ENCODE measurements at places on chromosomes 13 and 19. TPM values are rescaled to one million over a fixed set of nuclear protein-coding genes. Genes with fewer than 3 reads are reported as not detected.

- no peak for DNase-seq
These were observed 1236.8 kb upstream of the SPRY2 start for GRCh38 chr13:81577601-81578195.

GRCh38 chr19:49741210-49741844 lies 21.8 kb downstream of the TSKS start:
- no peak for DNase-seq

DNA sequence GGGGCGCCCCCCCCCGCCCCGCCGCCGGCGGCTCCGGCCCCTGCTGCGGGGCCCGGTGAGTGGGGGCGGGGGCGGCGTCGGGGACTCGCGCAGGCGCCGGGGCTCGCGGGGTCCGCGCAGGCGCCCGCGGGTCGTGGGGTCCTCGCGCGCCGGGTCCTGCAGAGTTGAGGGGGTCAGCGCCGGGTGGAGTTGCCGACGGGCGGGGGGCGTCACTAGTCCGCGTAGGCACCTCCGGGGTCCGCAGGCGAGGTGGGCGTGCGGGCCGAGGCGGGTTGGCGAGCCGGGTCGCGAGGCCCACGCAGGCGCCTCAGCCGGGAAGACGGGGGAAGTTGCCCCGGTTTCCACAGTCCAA lies 365 bp downstream of the PPP6R1 start:
- DNase-seq = no peak

DNA sequence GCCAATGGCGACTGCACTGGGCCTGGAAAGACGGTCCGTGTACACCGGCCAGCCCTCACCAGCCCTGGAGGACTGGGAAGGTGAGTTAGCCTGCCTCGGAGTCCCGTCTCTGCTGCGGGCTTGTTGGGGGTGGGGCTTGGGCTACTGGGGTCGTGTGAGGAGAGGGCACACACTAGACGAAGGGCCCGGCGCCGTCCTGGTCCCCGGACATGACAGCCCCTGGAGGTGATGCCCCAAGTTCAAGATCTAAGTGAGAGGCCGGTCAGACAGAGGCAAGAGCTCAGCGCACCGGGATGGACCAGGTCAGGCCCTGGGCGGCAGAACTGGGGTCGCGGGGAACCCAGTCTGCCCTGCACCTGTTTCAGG lies 1.6 kb downstream of the CILP2 start:
- no peak for DNase-seq

DNA sequence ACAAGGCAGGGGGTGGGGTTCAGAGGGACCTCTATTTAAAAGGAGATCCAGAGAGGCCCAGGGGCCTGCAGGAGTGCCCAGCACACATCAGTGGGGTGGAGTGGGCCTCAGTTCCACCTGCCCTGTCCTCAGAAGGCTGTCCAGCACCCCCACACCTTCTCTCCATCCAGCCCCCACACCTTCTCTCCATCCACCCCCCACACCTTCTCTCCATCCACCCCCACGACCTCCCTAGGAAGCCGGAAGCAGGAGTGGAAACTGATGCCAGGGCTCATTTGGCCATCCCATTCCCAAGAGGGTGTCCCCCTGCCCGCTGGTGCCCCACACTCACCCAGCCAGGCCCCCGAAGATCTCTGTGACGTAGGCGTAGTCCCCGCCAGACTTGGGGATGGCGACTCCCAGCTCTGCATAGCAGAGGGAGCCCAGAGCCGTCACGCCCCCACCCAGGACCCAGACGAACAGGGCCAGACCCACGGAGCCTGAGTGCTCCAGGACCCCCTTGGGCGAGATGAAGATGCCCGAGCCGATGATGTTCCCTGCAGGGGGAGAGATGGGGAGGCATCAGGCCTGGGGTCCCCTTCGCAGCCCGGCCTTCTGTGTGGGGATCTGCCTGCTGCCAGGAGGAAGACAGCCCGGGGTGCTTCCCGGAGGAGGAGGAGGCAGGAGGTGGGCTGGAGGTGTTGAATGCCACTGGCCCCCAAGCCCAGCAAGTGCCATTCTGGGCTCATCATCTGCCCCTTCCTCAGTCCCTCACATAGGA lies 10.0 kb downstream of the SLC7A10 start:
- DNase-seq = no peak

DNA sequence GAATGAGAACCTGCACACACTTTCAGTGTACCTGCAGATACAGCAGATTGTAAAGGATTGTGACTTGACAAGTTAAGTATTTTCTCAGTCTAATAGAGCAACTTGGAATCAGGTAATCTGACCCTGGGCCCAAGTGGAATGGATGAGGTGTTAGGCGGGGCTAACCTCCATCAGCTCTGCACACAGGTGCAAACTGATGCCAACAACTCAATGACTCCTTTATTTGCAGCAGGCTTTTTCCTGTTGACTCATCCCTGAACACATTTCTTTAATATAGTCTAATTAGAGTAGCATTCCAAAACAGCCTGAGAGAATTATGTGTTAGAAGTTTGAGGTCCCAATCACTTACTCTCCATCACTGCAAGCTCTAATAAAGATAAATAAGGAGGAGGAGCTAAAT lies 48.8 kb downstream of the TPT1 start:
- DNase-seq = no peak

GRCh38 chr13:36981156-36981743 lies 17.9 kb downstream of the ALG5 start:
- peak; percentile 38 for DNase-seq

DNA sequence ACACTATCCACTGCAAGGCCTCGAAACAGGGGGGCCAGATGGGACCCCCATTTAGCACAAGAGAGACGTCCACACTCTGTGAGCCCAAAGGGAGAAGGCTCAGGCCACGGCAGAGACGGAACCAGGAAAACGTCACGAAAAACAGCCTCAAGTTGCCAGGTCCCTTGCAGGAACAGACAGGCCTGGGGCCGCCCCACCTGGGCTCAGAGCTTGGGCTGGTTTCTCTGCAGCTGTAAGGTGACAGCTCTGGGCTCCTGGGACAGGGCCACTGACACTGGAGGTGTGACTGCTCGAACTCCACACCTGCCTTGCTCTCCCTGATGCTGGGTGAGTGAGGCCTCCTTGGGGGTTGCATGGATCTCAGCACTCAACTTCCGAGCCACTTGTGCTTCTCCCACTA lies 3.2 kb downstream of the ZNF787 start:
- DNase-seq = no peak

- DNase-seq = peak; percentile 78
These were observed 60.6 kb downstream of the NDFIP2 start for GRCh38 chr13:79541426-79542049.

GRCh38 chr13:20980430-20980829 lies 77.9 kb upstream of the XPO4 start:
- no peak for DNase-seq

DNA sequence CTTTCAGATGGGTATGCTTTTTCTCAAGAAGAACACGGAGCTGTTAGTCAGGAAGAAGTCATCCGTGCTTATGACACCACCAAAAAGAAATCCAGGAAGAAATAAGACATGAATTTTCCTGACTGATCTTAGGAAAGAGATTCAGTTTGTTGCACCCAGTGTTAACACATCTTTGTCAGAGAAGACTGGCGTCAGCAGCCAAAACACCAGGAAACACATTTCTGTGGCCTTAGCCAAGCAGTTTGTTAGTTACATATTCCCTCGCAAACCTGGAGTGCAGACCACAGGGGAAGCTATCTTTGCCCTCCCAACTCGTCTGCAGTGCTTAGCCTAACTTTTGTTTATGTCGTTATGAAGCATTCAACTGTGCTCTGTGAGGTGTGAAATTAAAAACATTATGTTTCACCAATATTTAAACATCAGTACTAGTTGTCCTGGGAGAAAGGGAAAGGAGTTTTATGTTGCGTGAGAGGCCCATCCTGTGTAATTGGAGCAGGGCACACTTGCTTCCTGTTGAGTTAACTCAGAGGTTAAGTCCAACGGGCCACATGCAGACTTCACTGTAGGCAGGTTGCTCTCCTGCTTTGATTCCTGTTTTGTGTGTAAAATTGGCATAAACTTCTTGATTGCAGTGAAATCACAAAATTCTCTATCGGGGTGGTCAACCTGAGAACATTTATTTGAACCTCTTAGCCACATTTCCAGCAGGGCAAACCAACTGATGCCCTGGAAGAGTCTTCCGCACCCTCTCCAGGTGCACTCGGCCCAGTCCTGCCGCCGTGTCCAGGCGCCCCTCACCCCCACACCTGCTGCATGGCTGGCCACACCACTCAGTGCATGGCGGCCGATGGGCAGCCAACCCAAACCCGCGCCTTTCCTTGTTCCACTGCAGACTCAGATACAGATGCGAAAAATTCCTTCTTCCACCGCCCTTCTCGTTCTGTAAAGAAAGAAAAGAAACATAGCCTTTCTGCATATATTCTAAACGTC lies 31.6 kb downstream of the SHISA2 start:
- no peak for DNase-seq

GRCh38 chr19:58182577-58182988 lies 278 bp upstream of the ZNF274 start:
- no peak for DNase-seq

DNA sequence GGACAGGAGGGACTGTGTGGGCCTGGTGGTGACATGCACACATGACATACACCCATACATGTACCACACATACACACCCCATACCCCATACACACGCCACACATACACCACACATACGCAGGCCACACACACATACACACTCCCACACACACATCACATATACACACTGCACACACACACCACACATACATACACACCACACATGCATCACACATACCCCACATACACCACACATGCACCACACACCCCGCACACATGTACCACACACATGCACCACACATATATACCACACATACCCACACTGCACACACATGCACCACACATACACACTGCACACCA lies 76.5 kb upstream of the KCTD15 start:
- DNase-seq = no peak

GRCh38 chr13:27619728-27620376 lies 477 bp downstream of the LNX2 start:
- DNase-seq = no peak

- no peak for DNase-seq
These were observed 741.0 kb downstream of the UQCRFS1 start for GRCh38 chr19:28471731-28472510.

GRCh38 chr13:67015976-67016600 lies 214.0 kb downstream of the PCDH9 start:
- DNase-seq = no peak

- no peak for DNase-seq
These were observed 564 bp downstream of the SIGLECL1 start for GRCh38 chr19:51251468-51251820.

DNA sequence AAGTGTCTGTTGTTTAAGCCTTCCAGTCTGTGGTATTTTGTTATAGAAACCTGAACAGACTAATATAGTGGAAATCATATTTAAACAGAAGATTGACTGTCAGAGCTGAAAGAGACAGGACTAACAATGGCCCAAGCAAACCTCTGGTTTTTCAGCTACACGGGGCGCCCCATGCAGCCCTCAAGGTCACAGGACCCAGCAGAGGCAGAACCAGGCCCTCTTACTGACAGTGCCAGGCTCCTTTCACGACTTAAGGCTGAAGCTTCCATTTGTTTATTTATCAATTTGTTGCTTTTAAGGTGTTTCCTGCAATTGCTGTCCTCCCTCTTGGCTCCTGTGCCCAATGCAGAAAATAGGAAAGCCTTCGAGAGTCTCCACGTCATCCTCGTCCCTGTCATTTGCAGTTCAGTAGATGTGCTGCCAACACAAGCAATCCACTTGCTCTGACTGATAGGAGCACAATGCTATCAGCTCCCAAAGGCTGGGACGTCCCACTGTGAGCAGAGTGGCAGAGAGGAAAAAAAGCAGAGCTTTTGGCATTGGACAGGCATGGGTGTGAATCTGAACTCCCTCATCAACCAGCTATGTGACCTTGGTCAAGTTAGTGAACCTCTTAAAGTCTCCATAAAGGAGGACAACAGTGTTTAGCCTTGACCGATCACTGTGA lies 10.5 kb upstream of the SLC7A1 start:
- no peak for DNase-seq

DNA sequence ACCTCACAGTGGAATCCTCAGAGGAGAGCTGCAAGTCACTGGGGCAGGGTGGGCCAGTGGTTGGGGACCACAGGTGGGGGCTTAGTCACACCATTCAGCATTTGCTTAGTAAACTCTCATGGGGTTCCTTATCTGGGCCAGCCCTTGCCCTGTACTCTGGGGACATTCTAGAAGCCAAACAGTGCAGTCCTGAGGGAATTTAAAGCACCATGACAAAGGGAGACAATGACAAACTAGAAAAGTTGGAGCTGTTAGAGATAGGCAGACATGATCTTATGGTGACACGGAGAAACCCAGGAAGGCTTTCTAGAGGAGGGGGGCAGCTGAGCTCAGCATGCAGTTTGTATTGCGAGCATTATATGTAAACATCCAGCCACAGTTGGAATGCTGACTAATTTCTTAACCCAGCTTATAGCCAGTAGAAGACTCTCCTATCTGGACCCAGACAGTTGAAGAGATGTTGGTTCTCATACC lies 87.6 kb downstream of the ZNF429 start:
- no peak for DNase-seq

DNA sequence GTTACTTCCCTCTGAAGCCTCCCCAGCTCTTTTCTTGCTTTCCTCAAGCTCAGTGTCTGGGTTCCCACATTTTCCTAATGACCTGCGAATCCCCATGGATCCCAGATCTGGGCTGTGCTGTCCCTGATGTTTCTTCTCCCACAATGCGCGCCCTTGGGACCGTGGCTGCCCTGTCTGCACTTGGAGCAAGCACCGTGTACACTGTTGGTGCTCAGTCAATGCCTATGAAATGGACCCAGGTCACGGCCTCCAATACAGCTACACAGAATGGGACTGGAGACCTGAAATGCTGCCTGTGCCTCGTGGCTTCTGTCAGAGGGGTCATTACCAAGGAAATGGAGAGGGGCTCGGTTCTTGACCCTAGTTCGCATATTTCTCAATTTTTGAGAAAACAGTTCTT lies 160.1 kb upstream of the SOX1 start:
- no peak for DNase-seq

- peak; percentile 55 for DNase-seq
These were observed 2.1 kb upstream of the GPC6 start for GRCh38 chr13:93224535-93224934.

- no peak for DNase-seq
These were observed 1660.3 kb downstream of the EFNB2 start for GRCh38 chr13:104875038-104875754.

DNA sequence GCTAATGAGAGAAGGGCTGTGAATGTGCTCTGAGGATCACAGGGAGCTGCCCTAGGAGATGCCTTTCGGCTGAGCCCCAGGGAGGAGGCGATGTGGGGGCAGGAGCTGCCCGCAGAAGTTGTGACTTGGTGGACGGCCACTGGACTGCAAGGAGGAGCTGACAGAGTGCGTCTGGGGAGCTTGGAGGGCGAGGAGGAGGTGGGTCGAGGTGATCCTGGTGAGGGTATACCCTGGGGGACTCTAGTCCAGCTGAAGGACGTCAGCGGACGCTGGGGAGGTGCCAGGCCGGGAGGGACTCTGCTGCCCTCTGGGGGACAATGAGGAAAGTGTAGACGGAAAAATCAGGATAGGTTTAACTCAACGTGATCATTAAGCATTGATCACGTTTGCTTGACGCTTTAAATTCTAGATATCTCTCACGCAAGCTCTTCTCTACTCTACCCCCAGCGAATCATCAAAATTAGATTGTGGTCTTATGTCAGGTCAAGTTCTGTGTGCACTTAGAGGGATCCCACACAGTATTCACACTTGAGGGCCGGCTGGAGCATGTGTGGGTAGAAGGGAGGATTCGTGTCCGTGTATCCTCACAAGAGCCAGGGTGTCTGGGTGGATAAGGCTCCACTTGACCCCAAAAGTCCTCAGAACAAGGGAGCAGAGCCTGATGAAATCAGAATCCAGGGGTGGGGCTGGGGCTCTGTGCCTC lies 3.3 kb upstream of the CEACAM7 start:
- DNase-seq = peak; percentile 26

GRCh38 chr13:30450066-30450465 lies 15.7 kb downstream of the HMGB1 start:
- DNase-seq = no peak

MBD3L2 gene
- polyA plus RNA-seq = not detected

ZNF208 gene
- not detected for polyA plus RNA-seq

TGFBR3L gene
- not detected for polyA plus RNA-seq

YJEFN3 gene
- 6.7 TPM for polyA plus RNA-seq
